ENCODE measurements at places on chromosomes 11 and 22. TPM values are rescaled to one million over a fixed set of nuclear protein-coding genes. Genes with fewer than 3 reads are reported as not detected.
A peak's percentile ranks its signal among the peaks of the same experiment; 100 is the strongest.

The DEFB131B gene
- polyA plus RNA-seq, result not detected

The SPON1 gene
- 8.6 TPM for polyA plus RNA-seq

The CD59 gene
- polyA plus RNA-seq, result 758 TPM

The ROBO4 gene
- 17.9 TPM for polyA plus RNA-seq

- DNase-seq, result no peak
Measured at GRCh38 chr22:27480487-27480886, 321.1 kb downstream of the MN1 start.

GRCh38 chr11:58625826-58626460, 3.5 kb downstream of the CNTF start:
- DNase-seq, result no peak

DNA sequence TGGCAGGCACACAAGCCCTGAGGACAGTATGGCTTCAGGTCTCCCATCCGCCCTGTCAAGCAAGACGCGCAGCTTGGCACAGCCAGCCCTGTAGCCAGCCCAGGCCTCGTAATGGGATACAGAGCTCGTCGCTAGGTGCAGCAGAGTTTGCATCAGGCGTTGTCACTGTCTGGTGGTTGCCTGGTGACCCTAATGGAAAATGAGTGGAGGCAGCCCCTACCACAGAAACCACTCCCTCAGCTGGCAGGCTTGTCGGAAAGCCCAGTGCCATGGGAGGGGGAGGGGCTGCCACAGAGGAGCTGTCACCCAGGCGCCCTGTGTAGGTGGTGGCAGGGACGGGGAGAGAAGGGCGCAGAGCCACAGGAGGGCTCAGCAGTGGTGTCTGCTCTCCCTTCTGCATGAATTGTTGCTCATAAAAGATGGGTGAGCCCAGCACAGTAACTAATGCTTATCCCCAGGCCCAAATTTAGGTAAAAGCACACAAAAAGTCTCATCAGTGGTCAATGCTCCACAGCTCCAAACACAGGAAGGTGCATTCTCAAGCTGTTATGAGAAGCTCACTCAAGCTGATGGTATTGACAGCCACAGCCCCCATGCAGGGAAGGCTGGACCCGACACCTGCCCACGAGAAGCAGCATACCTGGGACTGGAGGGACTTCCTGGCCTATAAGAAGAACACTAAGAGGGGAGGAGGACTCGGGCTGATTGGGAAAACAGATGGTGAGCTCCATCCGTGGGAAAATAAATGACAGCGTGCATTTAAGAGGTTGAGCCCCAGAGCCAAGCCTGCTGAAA, 164.6 kb downstream of the ETS1 start:
- DNase-seq, result peak; percentile 80

DNA sequence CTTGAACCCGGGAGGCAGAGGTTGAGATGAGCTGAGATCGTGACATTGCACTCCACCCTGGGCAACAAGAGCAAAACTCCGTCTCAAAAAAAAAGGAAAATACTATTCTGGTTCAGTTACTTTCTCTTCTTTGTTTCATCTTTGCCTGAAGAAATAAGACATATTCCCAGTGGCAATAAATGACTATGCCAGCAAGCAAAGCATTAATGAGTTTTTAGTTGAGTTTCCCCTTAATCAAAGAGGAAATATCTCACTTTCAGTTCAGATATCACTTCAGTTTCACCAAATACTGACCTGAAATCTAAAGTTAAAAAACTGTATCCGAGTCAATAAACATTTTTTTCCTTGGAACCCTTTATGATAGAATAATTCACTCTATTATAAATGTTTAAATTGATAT, 10.4 kb downstream of the PISD start:
- DNase-seq, result no peak

DNA sequence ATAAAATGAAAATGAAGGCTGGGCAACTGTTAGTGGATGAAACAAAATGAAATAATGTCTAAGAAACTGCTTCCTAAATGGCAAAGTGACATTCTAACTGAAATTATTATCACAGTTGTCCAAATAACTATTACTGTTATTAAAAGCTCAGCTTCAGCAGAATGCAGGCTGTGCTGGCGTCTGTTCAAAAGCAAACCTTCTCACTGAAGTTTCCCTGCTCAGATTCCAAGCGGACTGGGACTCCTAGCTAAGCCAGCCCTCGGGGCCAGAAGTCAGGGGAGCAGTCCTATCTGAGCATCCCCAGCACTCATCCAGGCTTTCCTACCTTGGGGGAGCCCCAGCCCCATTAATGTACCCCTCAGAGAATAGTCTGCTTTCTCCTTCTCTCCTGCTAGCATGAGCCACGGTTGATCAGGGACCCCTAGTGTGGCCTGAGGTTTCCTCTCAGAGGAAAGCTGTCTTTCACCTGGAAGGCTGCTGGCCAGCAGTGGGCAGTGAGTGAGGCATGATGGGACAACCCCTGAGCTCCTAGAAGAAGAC, 1167.3 kb downstream of the TBC1D22A start:
- no peak for DNase-seq

GRCh38 chr11:33829430-33830141, 55.3 kb upstream of the FBXO3 start:
- DNase-seq, result peak; percentile 24

GRCh38 chr11:31818874-31819331, 7.8 kb upstream of the PAX6 start:
- DNase-seq, result no peak
